ENCODE measurements at places on chromosomes 16 and 17.

- peak; percentile 95 for DNase-seq
Observed at GRCh38 chr17:4143563-4144421, 795 bp downstream of the CYB5D2 start.

GRCh38 chr16:54171626-54172537, 114.7 kb downstream of the IRX3 start:
- no peak for DNase-seq

DNA sequence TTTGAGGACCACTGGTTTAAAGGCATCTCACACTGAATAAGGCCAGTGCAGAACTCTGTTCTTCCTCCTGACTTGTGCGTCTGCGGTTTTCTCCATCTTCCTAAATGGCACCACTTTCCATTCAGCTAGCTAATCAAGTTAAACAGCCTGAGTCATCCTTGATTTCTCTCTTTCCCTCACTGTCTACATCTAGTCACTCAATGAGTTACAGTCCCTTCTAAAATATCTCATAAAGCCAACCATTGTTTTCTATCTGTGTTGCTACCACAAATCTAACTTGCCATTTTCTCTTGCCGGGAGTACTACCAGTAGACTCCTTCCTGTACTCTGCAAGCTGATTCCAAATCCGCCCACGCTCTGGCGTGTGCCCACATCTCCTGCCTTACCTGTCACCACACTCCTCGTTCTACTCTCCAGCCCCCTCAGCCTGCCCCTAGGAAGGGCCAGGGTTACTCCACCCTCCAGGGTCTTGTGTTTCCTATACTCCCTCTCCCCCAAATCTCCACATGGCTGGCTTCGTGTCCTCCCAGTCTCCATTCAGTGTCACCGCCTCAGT, 324.5 kb downstream of the SNX29 start:
- no peak for DNase-seq

- peak; percentile 99 for DNase-seq
Observed at GRCh38 chr16:11639925-11640899, 28.0 kb upstream of the SNN start.

GRCh38 chr17:29611351-29612093, 11.2 kb downstream of the CORO6 start:
- DNase-seq: no peak

DNA sequence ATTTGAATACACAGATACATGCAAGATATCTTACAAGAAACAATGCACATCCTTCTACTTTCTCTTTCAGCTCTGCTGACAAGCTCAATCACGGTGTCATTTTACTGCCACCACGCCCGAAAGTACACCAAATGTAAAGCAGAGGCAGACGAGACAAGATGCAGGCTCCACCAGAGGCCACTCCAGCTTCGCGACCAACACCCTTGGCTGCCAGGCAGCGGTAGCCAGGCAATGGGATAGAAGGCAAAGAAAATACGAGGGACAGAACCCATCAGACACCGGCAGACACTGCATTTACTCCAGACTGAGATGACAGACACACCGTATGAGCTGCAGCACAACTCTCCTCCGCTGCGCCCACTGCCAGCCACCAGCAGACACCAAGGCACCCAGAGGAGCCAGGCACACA, 41.0 kb downstream of the USP22 start:
- DNase-seq: no peak

DNA sequence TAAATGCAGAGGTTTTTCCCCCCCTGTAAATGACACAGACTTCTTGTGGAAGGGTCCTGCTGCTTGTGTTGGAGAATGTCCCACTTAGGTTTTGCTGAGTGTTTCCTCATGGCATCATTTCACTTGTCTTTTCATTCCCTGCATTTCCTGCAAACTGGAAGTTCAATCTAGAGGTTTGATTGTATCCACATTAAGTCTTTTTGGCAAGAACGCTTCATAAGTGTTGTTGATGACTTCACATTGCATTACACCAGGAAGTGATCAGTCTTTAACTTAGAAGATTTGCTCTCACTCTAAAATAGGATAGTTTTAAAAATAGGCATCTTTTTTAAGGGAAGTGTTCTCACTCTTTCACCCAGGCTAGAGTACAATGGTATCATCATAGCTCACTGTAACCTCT, 67.2 kb downstream of the RPTOR start:
- no peak for DNase-seq

GRCh38 chr16:10817963-10818941, at the start of gene TVP23A:
TVP23A (minus strand) TSS chr16:10818794; CDS start chr16:10818493, 301 bp downstream.
- DNase-seq: no peak

DNA sequence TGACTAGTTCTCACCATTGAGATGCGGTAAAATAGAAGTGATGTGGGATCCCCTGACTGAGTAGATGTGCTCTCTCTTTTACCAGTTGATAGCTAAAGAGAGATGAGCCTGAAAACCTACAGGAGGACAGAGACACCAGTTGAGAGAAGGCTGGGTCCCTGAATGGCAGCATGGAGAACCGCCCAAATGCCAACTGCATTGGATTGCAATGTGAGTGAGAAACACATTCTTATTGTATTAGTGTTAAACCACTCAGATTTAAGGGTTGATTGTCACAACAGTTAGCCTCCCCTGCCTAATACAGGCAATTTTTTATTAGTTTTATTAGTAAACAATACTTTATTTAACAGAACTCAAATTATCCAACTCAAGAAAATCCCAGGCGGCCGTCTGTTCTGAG, 61.2 kb downstream of the SPACA3 start:
- no peak for DNase-seq

DNA sequence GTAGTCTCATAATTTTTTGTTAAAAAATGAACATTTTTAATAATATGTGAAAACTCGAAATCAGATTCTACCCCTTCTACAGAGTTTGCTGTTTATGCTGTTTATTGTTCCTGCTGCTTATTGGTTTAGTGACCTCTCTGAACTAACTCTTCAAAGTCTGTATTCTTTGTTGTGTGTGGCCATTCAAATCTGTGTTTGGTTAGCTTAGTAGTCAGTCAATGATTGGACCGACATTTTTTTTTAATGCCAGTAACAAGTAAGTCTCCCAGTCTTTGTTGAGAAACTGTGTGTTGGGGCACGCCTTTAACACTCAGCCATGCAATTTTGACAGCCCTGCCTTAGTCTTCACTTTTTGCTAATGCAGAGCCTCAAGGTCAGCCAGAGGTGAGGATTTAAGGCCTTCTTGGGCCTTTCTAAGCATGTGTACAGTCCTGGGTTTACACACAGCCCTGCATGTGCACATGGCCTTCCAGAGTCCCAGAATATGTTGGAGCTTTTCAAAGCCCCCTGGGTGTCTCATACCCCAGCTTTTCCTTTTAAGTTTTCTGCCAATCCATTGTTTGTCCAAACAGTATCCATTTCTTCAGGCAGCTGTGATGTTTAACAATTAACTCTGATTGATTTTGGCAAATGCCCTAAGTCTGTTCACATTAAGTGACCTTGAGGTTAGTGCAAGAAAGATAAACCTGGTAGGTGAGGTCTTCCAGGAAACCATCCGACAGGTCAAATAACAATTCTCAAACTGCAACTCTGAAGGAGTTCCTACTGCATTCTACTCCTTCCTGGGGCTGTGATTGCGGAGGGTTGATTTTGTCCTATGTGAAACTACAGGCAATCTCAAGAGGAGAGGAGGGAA, 389.3 kb downstream of the PMP22 start:
- DNase-seq: no peak

- no peak for DNase-seq
Observed at GRCh38 chr16:6884002-6884401, 448.6 kb upstream of the RBFOX1 start.

DNA sequence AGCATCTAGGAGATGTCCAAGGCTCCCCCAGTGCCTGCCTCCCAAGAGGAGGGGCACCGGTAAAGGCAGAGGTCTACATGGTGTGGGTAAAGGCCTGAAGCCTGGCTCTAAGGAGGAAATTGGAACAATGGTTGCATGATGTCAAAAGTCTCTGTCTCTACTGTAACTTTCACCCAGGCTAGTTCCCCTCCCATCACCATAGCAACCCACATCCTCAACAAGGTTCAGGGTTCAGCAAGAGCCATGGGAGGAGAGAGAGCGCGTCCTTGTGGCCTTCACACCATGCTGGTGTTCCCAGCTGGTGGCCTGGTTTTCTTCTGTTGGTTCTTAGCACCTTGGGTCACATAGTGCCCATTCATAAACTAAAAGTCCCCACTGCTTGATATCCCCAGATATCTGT, 196.7 kb upstream of the CDH5 start:
- DNase-seq: no peak

DNA sequence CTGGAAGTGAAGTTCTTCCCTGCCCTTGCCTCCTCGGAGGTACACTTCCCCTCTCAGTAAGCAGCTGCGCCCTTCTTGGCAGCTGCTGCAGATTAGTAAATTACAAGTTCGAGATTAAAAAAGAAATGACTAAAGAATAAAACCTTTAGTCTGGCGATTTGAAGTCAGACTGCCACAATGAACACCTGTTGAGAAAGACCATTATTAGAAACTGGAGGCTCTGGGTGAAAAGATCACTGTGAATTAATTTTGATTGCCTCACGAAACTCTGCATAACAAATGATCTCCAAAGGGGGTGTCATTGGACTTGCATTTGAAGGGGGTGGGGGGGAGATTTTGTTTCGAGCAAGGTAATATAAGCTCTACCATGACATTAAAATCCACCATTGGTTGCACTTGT, 39.3 kb downstream of the SALL1 start:
- no peak for DNase-seq

- no peak for DNase-seq
Observed at GRCh38 chr17:82242977-82243647, 14.3 kb downstream of the SLC16A3 start.

DNA sequence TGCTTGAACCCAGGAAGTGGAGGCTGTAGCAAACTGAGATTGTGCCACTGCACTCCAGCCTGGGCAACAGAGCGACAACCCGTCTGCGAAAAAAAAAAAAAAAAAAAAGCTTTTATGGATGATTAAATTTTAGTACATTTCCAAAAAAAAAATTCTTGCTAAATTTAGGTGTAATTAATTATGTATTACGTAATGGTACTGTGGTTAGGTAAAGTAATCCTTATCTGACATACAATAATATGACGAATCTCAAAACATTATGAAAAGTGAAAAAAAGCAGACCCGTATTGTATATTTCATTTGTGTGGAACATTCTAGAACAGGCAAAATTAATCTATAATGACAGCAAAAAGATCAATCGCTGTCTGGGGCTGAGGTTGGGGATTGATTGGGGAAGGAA, 10.3 kb upstream of the CORO1A start:
- DNase-seq: no peak

DNA sequence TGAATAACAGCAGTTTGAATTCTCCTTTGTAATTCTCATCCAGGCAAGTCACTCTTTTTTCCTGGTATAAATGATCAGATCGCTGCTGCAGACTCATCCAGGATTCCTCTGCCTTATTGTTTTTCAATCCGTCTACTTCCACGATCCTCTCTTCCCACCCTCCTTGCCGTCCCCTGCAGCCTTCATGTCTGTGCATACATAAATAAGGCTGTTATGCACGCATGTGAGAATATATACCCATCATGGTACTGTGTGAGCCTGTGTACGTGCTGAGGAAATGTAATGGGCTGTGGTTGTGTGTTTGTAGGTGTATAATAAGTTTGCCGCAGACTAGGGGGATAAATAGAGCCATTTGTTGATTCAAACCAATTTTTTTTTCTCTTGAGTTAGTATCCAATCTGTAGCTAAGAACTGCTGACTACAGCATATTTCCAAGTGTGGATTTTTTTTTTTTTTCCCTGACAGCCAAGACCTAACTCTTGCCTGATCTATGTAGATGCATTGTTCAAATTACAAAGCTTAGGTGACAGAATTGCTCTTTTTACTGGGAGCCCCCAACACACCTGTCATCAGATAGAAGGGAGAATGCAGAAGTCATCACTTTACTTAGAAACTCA, 62.2 kb downstream of the RBFOX1 start:
- no peak for DNase-seq

DNA sequence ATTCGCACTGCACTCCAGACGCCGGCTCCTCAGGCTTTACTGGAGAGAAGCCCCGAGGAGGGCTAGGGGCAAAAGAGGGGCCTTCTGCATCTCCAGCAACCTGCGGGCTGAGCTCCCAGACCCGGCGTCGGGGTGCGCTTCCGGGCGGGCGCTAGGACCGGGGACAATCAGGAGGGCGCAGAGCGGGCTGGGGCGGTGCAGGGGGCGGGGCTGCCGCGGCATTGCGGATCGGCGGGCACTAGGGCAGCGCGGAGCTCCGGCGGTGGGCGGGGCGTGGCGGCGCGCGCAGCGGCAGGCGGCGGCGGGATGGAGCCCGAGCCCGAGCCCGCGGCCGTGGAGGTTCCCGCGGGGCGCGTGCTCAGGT, at the start of gene TSEN54:
Gene TSEN54, plus strand, starts transcription at position 274 of the 364 bp plus-strand sequence. Its CDS starts 33 bp downstream, at position 307.
- DNase-seq: peak; percentile 94

GRCh38 chr16:3748307-3748706, 31.0 kb upstream of the TRAP1 start:
- no peak for DNase-seq

DNA sequence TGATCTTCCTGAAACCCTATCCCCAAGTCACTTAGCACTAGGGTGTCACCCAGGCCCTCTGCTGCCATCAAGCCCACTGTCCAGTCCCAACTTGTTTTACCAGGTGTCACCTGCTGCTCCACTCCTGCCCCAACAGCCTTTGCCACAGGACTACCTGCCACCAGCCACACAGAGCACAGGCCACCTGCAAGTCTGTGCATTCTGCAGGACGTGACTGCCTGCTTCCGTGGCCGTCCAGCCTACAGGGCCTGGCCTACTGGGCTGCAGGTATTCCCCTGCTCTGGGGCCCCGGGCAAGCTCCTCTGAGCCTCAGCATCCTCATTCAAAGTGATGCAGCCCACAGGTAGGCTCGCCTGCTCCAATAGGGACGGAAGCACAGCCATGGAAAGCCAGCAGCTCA, 3.2 kb downstream of the MCRIP1 start:
- no peak for DNase-seq

DNA sequence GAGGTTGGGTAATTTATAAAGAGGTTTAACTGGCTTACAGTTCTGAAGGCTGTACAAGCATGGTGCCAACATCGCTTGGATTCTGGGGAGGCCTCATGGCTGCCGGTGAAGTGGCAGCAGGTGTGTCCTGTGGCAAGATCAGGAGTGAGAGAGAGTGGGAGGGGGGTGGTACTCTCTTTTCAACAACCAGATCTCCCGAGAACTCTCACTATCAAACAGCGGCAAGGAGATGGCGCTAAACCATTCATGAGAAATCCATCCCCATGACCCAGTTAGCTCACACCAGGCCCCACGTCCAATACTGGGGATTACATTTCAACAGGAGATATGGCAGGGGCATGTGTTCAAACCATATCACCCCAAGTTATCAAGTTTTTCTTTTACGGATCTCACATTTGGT, 44.0 kb upstream of the CBX4 start:
- no peak for DNase-seq

GRCh38 chr17:13460261-13461000, 141.3 kb downstream of the HS3ST3A1 start:
- DNase-seq: no peak

- no peak for DNase-seq
Observed at GRCh38 chr16:82589407-82589806, 37.4 kb upstream of the CDH13 start.

- DNase-seq: peak; percentile 16
Observed at GRCh38 chr16:11759997-11760396, 17.3 kb upstream of the TXNDC11 start.

- DNase-seq: no peak
Observed at GRCh38 chr17:14749269-14749668, 448.4 kb downstream of the HS3ST3B1 start.

- DNase-seq: no peak
Observed at GRCh38 chr17:61874075-61874474, 10.7 kb upstream of the BRIP1 start.

- no peak for DNase-seq
Observed at GRCh38 chr17:56186222-56186786, 33.0 kb downstream of the ANKFN1 start.
